Breast epithelium (tissue), 4 donors: ENCODE measurements at places on chromosomes 11 and 22. TPM values are rescaled to one million over a fixed set of nuclear protein-coding genes. Genes with fewer than 3 reads are reported as not detected.
A peak's percentile ranks its signal among the peaks of the same experiment; 100 is the strongest.

- no peak for DNase-seq
These were observed 397.4 kb downstream of the SOX6 start for GRCh38 chr11:15958910-15959309.

DBX1 gene
- total RNA-seq: not detected

MMP12 gene
- not detected for total RNA-seq

- DNase-seq: no peak
These were observed 15.9 kb upstream of the TPCN2 start for GRCh38 chr11:69032833-69033232.

DNA sequence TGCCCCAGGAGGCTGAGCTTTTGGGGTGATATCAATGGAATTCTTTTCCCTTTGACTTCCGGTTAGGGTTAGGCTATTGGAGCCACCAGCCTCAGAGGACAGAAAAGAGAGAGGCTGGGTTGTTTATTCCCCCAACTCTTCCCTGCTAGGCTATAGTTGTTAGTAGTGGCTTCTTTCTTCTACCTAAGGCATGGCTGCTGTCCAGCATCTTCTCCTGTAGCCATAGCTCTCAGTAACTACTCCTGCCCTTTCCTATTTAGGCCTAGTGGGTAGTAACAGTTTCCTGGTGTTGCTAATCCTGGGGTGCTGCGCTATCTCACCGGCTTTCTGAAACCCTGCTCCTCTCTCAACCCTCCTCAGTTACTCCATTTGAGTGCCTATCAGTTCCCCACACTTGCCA is 184.9 kb downstream of the TENM4 start:
- no peak for DNase-seq

- no peak for DNase-seq
These were observed 459.3 kb downstream of the NTM start for GRCh38 chr11:131829725-131830124.

P2RX6 gene
- total RNA-seq: 1.6 TPM

BEST1 gene
- 10.1 TPM for total RNA-seq

GRCh38 chr22:17570851-17571631 is 7.7 kb downstream of the SLC25A18 start:
- peak; percentile 71 for DNase-seq

GRCh38 chr11:60825790-60826189 is 16.1 kb upstream of the CCDC86 start:
- no peak for DNase-seq

GRCh38 chr11:68213135-68213515 is at the start of gene KMT5B:
TSS of gene KMT5B (minus strand) at chr11:68213296. CDS start at chr11:68190076, 23,220 bp downstream.
- peak; percentile 58 for DNase-seq

GRCh38 chr22:33426451-33426850 is 368.3 kb upstream of the SYN3 start:
- DNase-seq: no peak

DNA sequence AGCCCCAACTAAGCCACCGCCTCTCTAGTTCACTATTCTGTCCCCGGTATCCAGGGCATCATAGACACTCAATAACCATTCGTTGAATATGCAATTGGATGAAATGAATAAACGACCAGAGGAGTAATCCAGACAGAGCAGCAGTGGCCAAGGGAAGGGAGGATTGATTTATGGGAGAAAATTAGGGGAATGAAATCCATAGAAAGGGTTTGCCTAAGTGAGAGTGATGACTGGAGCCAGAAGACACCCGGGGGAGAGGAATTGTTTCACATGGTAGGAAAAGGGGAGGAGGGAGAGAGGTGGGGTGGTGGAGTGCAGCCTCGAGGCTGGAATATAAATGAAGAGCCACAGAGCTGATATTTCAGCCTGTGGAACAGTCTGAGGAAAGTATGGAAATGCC is 168.2 kb downstream of the COMMD9 start:
- DNase-seq: no peak

GRAP2 gene
- 0.66 TPM for total RNA-seq

GRCh38 chr11:121194731-121195596 is 93.9 kb downstream of the TECTA start:
- DNase-seq: peak; percentile 26

GRM5 gene
- not detected for total RNA-seq

DNA sequence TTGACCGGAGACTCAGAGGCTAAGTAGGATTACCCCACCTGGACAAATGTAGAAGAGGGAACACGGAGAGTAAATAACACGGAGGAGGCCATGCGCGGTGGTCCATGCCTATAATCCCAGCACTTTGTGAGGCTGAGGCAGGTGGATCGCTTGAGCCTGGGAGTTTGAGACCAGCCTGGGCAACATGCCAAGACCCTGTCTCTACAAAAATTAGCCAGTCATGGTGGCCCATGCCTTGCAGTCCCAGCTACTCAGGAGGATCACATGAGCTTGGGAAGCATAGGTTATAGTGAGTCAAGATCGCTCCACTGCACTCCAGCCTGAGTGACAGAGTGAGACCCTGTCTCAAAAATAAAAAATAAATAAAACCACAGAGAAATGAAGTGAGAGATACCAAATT is 53.9 kb downstream of the AMOTL1 start:
- no peak for DNase-seq

GAL3ST3 gene
- total RNA-seq: not detected

TUB gene
- total RNA-seq: 17.7 TPM

CBLIF gene
- total RNA-seq: not detected

- DNase-seq: no peak
These were observed 45.3 kb upstream of the ACCSL start for GRCh38 chr11:44002191-44003093.

- DNase-seq: no peak
These were observed 42.9 kb upstream of the GAB2 start for GRCh38 chr11:78460471-78460870.

GRCh38 chr22:44449061-44449682 is 48.9 kb downstream of the RTL6 start:
- no peak for DNase-seq

GRCh38 chr11:75386942-75387630 is 12.2 kb upstream of the RPS3 start:
- no peak for DNase-seq

DNA sequence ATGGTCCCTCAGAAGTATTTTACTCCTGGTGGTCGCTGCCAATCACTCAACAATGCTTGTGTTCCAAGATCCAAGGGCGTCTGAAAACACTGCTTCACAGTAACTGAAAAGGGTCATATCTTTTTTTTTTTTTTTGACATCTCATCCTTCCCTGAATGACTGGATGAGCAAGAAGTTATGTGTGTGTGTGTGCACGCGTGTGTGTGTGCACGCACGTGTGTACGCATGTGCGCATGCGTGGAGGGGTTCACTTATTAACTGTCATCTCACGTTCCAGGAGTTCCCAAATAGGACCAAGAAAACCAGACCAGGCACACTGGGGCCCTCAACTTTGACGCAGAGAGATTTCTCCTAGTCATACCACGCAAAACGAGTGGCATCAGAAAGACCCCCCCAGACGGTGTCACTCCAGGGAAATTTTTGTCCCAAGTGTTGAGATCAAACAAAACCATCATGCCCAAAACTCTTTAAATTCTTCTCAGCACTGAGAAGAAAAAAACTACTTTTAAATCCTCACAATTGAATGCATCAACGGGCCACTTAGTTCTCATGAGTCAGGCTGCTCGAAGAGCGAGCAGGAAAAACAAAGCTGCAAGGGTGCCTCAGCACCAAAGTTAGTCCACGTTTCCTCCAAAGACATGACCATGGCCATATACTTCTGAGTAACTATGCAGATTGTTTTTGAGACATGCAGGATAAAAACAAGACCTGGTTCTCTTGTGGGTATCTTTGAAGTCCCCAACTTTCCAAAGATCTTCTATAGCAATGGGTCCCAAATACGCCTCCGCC is 12.9 kb downstream of the MN1 start:
- no peak for DNase-seq

UBE2L3 gene
- 38.3 TPM for total RNA-seq

DNA sequence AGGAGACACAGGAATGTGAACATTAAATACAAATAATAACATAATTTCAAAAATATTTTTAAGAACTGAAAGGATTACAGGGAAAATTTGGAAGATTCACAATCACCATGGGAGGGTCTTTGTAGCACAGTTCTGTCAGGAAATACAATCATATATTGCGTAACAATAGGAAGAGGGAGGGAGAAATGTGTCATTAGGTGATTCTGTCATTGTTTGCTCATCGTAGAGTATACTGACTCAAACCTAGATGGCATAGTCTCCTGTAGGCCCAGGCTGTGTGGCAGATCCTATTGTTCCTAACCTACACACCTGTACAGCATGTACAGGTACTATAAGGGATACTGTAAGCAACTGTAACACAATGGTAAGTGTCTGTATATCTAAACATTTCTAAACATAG is 330.4 kb downstream of the BRD1 start:
- DNase-seq: no peak

- no peak for DNase-seq
These were observed 36.0 kb upstream of the ACCSL start for GRCh38 chr11:44011797-44012196.

RIMBP3B gene
- 0.16 TPM for total RNA-seq

DNA sequence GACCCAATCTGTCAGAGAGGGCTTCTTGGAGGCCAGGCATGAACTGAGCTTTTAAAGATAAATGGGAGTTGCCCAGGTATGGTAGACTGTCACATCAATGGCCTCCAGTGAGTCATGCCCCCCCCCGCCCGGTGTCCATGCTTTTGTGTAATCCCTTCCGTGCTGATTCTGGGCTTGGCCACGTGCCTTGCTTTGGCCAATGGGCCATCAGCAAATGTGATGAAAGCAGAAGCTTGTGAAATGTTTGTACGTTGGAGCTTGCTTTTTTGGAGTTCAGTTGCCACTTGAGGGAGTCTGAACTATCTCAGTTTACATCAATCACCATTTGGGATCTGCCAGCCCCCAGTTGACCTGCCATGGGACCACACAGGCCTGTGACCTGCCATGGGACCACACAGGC is 4.3 kb upstream of the THY1 start:
- no peak for DNase-seq
